ENCODE measurements at places on chromosomes 3 and 15.

DNA sequence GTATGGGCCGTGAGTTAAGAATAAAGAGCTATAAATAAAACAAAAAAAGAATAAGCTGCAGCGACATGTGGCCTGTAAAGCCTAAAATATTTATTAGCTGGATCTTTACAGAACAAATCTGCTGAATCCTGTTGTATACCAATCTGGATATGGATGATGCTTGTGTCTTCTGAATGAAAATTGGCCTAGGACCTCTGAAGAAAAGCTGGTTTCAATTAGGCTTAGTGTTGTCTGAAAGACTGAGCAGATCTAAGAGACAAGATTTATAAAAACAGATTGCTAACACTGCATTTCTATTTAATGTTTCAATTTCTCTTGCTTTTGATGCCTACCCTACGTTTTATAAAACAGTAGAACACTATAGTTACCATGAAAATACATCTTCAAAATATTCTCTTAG lies 57.9 kb downstream of the ST3GAL6 start:
- DNase-seq = no peak

DNA sequence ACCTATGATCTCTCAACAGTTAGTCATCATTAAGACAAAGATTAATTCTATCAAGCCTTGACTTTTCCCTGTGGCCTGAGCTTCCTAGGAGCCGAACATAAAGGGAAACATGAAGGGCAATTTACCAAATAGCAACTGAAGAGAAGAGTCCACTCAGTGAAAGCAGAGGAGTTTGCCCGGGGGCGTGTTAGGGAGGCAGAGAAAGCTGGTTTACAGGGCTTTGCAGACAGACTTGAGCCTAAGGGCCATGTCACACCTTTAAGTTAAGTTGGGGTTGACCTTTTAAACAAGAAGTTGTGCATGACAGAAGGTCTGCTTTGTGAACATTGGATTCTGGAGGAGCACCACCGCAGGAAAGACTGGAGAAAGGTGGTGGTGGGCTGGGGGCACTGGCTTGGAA lies 701.8 kb upstream of the CFAP20DC start:
- no peak for DNase-seq

GRCh38 chr3:112904786-112905185 lies 58.1 kb upstream of the CD200R1L start:
- DNase-seq = no peak

DNA sequence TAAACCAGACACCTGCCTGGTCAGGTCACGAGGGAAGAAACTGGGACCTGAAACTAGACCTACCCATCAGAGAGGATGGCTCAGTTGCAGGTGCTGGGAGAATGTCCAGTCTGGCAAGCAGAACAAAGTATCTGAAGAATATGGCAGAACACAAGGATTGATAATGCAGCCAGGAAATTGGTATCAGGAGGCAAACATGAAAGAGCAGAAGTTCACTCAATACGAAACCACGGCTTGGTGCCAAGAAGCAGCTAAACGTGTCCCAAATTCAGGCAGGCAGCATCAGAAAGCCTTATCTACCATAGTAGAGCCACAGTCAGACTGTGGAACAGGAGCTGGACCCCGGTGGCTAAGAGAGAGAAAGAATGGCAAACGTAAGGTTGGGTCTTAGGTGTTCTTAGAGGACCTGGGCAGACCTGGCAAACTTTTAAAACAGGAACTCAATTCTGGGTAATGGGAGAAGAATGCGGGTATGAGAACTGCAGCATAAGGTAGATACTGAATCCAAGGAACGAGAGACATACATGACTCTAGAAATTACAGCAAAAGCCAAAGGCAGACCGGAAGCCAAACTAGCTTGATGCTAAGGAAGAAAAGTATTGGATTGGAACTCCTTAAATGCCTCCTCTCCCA lies 169.0 kb upstream of the NECTIN3 start:
- no peak for DNase-seq

- DNase-seq = no peak
Observed at GRCh38 chr3:126208182-126208581, 27.8 kb upstream of the ALDH1L1 start.

DNA sequence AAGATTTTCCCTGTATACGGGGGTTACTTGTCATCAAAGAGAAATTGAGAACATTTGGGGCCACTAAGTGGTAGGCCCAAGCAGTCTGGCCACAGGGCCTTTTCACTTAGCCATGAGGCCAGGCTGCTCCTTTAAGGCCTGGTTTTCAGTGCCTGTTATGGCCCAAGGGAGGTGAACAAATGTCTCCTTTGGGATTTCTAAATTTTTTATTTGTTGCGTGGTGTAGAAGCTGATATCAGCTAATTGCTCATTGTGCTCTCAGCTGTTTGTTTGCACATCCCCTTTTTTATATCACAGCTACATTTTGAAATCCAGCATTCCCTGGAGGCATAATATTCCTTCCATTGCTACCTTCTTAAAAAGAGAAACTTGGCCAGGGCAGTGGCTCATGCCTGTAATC lies 48.5 kb downstream of the RLBP1 start:
- no peak for DNase-seq

DNA sequence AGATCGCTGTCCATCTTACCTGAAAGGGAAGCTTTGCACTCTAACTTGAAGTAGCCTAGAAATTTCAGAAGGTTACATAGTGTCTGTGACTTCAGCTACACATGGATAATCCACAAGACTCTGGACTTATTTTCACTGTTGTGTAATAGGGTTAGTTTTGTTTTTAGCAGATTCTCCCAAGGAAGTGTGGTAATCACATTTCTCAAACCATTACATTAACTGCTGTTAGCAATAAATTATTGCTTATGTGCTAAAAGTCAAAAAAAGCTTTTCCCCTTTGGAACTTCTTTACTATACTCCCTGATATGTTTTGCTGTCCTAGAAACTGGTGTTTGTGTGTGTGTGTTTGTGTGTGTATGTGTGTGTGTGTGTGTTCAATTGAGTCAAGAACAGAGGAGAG lies 351.8 kb upstream of the TPRG1 start:
- no peak for DNase-seq

DNA sequence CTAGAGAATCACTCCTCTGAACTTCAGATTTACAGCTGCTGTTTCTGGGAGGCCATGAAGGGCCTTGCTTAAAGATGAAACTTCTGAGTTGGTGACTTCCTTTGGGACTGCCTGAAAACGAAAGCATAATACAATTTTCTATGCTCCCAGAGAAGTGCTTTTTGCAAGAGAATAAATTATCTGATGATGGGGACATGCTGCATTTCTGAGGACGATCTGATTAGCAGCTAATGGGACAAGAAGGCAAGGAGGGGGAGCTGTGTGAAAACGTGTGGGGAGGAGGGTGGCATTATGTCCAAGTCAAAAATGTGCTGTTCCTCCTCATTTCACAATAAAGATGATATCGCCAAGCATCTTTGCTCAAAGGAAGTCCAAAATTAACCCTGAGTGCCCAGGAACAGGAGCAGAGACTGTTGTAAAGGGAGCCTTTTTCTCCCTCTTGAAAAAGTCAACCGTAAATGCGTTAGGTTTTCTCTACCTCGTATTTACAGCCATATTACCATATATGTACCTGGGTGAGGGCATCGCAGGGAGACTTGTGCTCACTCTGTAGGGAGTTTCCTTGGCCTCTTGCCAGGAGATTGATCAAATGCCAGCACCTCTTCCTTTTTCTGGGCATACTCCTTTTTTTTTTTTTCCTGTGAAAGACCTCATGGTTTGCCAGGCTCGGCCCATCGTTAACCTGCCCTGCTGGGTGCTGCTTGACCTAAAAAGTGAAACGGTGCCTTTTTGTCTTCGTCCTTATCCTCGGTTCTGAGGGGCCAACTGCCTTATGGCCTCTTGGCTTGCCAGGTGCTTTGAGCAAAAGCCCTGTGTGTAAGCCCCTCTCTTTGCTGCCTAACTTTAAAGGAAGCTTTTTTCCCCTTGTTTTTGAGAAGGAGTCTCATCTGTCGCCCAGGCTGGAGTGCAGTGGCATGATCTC lies 11.5 kb downstream of the ITPR1 start:
- peak; percentile 52 for DNase-seq

DNA sequence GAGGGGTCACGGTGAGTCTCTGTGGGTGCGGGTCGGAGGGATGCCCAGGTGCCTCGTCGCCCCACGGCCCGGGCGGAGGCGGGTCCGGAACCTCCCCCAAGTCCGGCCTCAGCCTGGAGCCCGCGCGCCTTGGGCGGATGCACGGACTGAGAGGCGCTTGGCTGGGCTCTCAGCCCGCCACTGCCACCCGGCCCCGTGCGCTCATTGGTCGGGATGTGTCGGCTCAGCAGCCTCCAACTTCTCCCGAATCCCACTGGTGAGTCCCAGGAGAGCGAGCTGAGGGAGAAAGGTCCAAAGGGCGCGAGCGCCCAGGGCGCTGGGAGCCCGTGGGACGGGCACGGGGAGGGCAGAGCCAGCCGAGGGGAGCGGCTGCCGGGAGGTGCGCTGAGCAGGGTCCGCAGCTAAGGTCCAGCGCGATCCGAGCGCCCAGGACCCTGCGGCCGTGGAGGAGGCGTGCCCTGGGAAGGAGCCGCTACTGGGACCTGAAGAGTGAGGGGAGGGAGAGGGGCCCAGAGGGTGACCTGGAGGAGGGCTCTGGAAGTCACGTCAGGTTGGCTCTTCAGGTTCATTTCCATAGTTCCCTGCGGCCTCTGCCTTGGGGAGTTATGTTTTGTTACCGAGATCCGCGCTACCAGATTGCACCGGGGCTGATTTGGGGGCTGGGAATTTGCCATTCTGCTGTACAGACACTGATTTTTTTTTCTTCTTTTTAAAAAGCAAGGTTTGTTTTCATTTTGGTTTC lies at the start of gene MME:
Gene MME (plus strand): TSS at position 574 of the 742 bp plus-strand sequence. CDS start 3,849 bp downstream, outside the sequence.
- DNase-seq = no peak

GRCh38 chr15:58380280-58380945 lies 51.4 kb upstream of the LIPC start:
- no peak for DNase-seq

GRCh38 chr3:81788610-81789009 lies 27.2 kb upstream of the GBE1 start:
- no peak for DNase-seq

DNA sequence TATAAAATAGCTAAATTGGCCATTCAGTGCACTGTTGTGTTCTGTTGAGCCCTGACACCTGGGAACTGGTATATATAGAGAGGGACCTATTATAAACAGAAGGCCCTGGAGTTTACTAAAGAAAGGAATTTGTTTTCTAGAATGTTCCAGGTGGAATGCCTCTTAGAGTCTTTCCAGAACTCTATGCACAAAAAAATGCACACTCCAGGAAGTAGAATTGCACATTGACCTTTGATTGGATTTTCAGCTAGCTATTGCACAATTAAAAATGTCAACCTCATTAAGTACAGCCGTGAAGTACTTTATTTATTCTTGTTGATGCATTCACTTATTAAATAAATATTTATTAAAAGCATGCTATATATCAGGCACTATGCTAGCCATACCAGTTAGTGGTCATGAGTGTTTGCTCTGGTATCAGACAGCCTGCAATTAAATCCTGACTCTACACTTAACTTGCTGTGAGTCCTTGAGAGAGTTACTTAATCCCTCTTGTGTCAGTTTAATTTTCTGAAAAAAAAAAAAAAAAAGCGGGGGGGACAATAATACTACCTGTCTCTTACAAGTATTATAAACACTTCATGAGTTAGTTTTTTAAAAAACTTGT lies 40.8 kb downstream of the NDUFB4 start:
- no peak for DNase-seq

- no peak for DNase-seq
Observed at GRCh38 chr15:72338617-72339321, 18.8 kb upstream of the CELF6 start.

DNA sequence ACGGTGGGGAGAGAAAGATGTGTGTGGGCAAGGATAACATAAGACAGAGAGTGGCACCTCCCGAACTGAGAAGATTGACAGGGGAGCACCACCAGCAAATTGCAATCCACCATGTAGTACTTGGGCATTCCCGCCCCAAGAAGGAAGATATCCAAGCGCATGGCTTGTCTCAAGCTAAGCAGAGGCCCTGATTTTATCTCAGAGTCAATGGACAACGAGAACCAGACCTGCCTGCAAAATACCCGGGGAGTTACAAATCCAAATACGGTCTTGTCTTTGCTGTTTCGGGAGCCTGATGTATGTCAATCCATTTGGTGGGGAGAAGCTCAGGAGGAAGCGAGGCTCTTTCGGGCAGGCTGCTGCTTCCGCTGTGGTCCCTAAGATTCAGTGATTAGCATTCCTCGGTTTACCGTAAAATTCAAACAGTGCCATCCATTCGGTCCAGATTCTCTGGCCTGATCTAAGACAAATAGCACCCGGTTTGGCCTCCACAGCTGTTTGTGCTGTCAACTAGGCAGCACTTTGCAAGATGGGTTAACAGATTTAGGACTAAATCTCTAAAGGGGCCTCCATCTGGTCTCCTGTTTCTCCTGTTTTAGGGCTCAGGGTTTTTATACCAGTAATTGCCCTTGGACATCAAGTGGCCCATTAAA lies 97.7 kb upstream of the WNT5A start:
- no peak for DNase-seq

- DNase-seq = no peak
Observed at GRCh38 chr3:194664857-194665256, 7.1 kb downstream of the LSG1 start.

DNA sequence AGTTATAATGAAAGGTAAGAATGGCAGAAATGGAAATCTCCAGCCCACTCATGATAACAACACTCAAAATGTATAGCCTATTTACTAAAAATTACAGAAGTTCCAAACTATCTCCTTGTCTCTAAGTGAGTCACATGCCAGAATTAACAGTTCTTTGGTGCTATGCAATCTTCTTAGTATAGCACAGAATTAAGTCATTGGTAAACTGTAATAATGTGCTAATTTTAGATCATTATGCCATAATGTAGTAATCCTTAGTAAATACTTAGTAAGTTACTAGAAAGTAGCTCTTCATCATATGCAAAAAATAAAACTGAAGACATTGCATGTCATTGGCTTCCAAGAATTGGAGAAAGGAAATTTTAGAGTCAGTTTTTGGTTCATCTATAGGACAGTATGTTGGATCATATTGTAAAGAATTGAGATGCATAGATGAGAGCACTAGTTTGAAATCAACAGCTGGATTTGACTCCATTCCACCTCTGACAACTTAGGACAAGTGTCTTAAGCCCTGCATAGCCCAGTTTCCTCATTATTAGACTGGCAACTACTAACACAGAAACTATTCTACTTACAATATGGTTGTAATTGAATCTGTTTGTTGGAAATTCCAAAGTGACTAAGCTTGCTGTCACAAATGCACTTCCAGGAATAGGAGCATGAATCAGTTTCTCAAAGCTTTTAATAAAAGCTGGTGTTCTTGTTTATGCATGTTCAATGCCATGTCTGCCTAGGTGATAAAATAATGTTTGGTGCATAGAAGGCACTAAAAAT lies 40.1 kb upstream of the CD47 start:
- DNase-seq = no peak

- DNase-seq = no peak
Observed at GRCh38 chr15:79680720-79681119, 216.1 kb downstream of the MTHFS start.

- no peak for DNase-seq
Observed at GRCh38 chr3:189936201-189936945, 184.3 kb downstream of the P3H2 start.

- no peak for DNase-seq
Observed at GRCh38 chr15:29593629-29594028, 228.6 kb downstream of the TJP1 start.

- no peak for DNase-seq
Observed at GRCh38 chr3:45205126-45205525, 21.0 kb downstream of the TMEM158 start.

GRCh38 chr15:40911141-40911540 lies 16.9 kb downstream of the VPS18 start:
- DNase-seq = no peak

- DNase-seq = no peak
Observed at GRCh38 chr3:42663581-42664437, 10.3 kb downstream of the ZBTB47 start.

GRCh38 chr3:134253475-134254226 lies 3.0 kb upstream of the RYK start:
- no peak for DNase-seq

Measured in activated CD4-positive, alpha-beta T cell treated with anti-CD3 and anti-CD28 coated beads for 4 hours (primary cell).